ENCODE measurements at places on chromosomes 1 and 21.

DNA sequence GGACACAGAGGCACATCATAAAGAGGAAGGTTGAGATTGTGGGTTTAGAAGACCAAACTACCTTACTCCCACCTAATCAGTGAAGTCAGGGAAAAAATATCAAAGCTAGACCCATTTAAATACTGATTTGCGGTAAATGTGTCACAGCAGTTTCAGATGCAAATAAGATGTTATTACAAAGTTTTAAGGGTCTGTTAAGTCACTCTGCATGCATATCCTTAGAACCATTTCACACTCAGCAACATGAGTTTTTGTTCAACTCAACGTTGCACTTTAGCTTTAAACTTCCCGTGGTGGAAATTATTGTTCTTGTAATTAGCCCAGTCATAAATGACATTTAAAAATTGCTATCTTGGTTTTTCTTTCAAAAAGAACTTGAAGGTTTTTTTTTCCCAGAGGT lies 34.8 kb downstream of the RPAP2 start:
- DNase-seq, result no peak

- no peak for DNase-seq
These were observed 283.1 kb downstream of the PLPP3 start for GRCh38 chr1:56295949-56296929.

- no peak for DNase-seq
These were observed 247.9 kb downstream of the AMY1C start for GRCh38 chr1:103997631-103998030.

DNA sequence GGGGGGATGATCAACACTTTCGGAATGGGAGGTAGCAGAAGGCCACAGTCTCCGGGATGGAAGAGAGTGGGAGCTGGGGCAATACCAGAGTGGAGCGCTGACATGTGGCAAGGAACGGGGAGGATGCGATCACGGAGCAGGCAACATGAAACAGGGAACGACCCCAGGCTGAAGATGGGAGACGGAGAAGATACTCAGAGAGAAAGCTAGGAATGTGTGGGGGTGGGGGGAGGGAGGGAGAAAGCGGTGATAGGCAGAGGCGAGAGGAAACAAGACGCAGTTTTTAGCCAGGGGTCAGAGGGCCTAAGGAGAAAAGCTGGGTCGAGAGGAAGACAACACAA lies 577 bp downstream of the RAB3GAP2 start:
- DNase-seq, result no peak
